ENCODE measurements at places on chromosomes 13 and 19.
A peak's percentile ranks its signal among the peaks of the same experiment; 100 is the strongest.

GRCh38 chr13:38419312-38419873 is 69.7 kb downstream of the UFM1 start:
- DNase-seq, result no peak

GRCh38 chr13:98476538-98476966 is 100.4 kb downstream of the STK24 start:
- DNase-seq, result peak; percentile 80

- DNase-seq, result no peak
These were observed 25.4 kb downstream of the COMMD6 start for GRCh38 chr13:75512253-75512652.

- no peak for DNase-seq
These were observed 1586.0 kb upstream of the PRR20A start for GRCh38 chr13:55554741-55555140.

DNA sequence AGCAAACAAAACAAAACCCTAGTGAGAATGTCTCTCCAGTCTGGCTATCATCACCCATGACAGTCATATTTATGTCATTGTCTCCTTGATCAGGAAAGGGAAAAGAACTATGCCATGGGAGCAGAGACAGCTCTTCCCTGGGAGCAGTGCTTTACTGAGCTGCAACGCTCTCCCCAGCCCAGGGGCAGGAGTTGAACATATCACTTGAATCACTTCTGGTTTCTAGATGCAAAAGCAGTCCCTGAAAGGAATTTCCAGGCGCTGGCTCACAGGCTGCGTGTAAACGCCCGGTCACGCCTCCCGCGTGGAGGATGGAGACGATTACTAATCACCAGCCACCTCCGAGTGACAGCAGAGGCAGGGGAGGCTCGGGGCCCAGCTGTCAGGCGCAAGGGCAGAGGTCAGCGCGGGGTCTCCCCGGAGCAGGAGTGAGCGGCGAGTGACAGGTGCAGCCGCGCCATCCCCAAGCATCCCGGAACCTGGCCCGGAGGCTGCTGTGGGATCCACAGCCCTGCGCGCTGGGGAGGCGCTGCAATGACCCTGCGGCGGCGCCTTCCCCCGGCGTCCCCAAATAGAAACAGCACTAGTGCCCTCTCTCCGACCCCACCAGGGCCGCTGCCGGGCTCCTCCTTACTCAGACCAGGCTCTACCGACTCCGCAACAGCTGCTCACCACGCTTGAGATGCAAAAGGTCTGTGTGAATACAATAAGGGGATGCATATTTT is 23.5 kb upstream of the DCLK1 start:
- no peak for DNase-seq

- DNase-seq, result no peak
These were observed 1599.2 kb downstream of the EFNB2 start for GRCh38 chr13:104936304-104936703.

DNA sequence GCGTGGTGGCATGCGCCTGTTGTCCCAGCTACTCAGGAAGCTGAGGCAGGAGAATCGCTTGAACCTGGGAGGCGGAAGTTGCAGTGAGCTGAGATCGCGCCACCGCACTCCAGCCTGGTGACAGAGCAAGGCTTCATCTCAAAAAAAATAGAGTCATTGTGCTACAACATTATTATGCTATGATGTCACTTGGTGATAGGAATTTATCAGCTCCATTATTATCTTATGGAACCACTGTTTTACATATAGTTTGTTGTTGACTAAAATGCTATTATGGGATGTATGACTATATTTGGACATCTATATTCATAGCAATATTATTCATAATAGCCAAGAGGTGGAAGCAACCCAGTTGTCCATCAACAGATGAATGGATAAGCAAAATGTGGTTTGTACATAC is 26.4 kb upstream of the SLC7A1 start:
- no peak for DNase-seq

GRCh38 chr13:109859898-109860297 is 73.5 kb upstream of the IRS2 start:
- no peak for DNase-seq

- DNase-seq, result no peak
These were observed 69.3 kb upstream of the ATP12A start for GRCh38 chr13:24610956-24611355.

DNA sequence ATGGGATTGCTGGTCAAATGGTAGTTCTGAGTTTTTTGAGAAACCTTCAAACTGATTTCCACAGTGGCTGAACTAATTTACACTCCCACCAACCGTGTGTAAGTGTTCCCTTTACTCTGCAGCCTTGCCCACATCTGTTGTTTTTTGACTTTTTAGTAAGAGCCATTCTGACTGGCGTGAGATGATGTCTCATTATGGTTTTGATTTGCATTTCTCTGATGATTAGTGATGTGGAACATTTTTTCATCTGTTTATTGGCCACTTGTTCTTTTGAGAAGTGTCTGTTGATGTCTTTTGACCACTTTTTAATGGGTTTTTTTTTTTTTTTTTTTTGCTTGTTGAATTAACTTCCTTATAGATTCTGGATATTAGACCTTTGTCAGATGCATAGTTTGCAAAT is 4.3 kb downstream of the CAB39L start:
- DNase-seq, result no peak

DNA sequence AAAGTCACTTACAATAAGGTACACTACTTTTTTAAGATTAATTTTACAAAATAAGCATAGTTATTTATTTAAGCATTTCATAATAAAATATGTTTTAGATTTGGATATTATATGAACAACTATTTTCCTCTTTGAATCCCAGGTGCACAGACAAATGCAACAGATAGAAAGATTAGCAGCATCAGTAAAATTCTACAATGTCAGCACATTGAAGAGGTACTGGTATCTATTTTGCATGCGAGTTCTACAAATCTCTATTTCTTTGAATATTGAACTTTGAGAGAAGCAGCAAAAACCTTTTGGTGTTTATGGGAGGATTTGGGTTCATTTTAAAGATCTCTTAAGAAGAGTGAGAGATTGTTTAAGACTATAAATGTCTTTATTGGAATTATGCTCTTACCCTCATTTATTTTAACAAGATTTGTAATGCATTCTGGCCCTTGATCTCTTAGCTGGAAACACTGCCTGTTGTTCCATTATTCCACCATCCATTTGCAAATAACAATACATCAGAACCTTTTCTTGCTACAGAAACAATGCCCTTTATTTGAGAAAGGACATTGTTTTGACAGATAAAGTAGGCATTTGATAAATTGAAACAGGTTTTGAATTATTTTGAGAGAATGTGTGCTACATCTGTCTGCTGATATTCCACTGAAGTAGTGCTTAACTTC is 558.8 kb upstream of the KLHL1 start:
- DNase-seq, result no peak

DNA sequence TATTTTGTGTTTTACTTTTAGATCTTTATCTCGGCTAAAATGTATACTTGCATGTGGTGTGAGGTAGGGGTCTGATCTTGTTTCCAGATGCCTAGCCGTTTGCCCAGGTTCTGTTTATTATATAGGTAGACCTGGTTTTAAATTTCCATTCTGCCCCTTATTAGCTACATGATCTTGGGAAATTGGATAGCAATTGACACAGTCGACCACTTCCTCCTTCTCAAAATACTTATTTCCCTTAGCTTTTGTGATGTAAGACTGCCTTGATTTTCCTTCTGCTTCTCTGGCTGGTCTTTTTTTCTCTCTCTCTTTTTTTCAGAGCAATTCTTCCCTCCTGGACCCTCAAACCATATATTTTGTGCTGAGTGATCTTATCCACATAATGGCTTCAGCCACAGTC is 3.0 kb upstream of the PGLYRP1 start:
- DNase-seq, result no peak

GRCh38 chr19:46482631-46483030 is 11.3 kb upstream of the PNMA8A start:
- no peak for DNase-seq

Measured in activated CD4-positive, CD25-positive, alpha-beta regulatory T cell treated with anti-CD3 and anti-CD28 coated beads, Interleukin-2, amount 50 U/mL, for 72 hours (primary cell).